ENCODE measurements at places on chromosomes 5 and 9.

GRCh38 chr9:38417003-38417945 is 7.0 kb downstream of the IGFBPL1 start:
- peak; percentile 9 for DNase-seq

DNA sequence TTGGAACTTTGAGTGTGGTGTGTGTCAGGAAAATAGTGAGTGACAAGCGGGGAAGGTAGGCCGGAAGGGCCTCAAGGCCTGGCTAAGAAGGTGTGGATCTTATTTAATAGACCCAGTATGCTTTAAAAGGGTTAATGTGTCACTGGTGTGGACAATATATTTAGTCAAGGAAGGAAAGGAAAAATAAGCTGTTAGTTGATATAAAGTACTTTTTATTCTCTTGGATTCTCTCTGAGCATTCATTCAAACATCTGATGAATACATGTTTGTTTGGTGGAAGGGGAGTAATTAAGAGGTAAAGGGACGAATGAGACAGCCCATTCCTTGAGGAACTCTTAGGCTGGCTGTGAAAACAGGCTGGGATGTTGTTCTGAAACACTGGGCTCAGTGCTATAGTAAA is 98.9 kb downstream of the MELK start:
- DNase-seq = no peak

DNA sequence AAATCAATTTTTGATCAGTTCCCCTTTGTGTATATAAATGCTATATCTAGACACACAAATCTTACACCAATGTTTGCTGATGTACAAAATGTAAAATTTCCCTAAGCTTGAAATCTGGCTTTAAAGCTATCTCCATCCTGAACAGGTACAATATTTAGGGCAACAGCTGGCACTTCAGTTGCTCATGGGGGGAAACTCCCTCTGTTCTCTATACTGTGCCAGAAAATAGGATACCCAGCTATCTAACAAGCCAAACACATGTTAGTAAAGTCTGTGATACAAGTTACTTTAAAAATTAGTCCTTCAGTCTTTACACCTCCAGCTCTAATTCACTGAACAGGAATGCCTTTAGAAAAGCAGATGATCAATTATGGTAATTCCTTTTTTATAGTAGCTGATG is 191.8 kb downstream of the SLF1 start:
- DNase-seq = peak; percentile 73

DNA sequence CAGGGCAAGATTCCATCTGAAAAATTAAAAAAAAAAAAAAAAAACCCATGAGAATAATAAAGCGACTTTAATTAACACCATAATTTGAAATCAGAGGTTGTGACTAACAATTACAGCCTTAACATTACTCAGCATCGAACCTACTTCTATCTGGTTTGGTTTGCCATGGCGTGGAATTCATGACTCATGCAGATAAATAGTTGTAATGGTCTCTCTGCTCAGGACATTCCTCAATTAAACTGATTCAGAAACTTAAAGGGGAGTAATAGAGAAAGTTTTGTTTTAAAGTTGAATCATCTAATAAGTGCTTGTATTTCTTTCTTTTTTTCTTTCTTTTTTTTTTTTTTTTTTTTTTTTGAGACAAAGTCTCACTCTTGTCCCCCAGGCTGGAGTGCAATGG is 135.5 kb downstream of the SPATA31D1 start:
- DNase-seq = no peak

DNA sequence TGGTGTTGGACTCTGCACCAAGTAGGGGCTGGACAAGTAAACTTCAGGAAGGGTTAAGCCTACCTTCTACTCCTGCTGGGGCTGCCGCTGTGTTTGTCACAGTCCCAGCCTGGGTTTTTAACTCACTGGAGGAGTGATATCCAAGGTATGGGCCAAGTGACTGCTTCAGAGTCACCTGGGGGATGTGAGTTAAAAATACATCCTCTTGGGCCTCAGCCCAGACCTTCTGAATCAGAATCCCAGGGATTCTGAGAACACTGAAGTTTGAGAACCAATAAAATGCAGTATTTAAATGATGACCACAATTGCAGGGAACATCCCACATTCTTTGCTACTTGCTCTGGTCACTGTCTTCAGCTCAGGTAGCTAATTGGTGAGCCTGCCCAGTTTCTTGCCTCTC is 95.1 kb upstream of the DNAH5 start:
- DNase-seq = no peak

- peak; percentile 21 for DNase-seq
Measured at GRCh38 chr5:76204713-76205112, 121.5 kb downstream of the SV2C start.

- no peak for DNase-seq
Measured at GRCh38 chr9:1979741-1980367, 35.3 kb upstream of the SMARCA2 start.

DNA sequence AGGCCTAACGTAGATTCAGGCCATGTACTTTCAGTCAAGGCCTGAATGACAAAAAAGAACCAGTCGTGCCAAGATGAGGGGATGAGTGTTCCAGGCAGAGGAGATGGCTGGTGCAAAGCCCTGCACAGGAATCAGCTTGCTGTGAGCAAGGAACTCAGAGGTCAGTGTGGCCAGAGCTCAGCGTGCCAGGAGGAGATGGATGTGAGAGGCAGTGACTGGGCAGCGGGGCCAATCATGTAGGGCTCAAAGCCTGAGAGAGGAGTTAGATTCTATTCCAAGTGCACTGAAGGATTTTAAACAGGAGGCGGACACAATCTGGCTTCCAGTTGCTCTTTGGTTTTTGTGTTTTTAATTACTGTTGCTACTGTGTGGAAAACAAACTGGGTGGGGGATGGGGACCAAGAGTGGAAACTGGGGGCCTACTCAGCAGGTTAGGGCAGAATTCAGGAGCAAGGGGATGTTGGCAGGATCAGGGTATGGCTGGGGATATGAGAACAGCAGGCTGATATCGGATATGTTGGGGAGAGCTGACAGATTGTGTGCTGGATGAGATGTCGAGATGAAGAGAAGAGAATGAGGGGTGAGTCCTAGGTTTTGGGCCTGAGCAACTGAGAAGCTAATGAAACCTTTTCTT is 64.3 kb downstream of the ANGPTL2 start:
- DNase-seq = peak; percentile 91

DNA sequence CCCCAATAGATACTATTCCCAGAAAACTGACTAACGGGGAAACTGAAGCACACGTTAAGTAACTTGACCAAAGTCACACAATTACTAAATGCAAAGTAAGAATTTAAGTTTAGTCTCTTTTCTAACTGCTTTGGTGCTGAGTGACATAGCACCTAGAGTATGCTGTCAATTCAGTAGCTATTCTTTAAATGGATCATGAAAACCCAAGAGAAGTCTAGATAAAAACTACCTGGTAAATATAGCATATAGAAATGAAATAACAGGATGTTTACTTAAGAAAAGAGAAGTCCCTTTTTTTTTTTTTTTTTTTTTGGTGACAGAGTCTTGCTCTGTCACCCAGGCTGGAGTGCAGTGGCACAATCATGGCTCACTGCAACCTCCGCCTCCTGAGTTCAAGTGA is 129.2 kb downstream of the PDE4D start:
- no peak for DNase-seq

DNA sequence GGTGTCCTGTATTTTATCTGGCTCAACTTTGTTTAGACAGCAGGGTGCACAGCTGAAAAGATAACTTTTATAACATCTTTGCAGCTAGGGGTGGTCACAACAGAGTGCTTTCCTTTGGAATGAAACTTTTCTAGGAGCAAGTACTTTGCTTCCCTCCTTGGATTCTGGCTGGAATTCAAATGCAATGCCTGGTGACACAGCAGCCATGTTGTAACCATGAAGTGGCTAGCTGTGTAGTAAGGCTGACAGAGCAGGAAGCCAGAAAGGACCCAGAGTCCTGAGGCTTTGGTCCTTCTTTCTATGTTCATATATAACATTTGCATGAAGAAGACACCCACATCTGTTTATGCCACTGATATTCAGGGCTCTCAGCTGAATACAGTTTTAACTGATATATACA is 48.1 kb downstream of the TENT4A start:
- DNase-seq = no peak

GRCh38 chr5:159274676-159275075 is 11.6 kb downstream of the UBLCP1 start:
- DNase-seq = no peak

DNA sequence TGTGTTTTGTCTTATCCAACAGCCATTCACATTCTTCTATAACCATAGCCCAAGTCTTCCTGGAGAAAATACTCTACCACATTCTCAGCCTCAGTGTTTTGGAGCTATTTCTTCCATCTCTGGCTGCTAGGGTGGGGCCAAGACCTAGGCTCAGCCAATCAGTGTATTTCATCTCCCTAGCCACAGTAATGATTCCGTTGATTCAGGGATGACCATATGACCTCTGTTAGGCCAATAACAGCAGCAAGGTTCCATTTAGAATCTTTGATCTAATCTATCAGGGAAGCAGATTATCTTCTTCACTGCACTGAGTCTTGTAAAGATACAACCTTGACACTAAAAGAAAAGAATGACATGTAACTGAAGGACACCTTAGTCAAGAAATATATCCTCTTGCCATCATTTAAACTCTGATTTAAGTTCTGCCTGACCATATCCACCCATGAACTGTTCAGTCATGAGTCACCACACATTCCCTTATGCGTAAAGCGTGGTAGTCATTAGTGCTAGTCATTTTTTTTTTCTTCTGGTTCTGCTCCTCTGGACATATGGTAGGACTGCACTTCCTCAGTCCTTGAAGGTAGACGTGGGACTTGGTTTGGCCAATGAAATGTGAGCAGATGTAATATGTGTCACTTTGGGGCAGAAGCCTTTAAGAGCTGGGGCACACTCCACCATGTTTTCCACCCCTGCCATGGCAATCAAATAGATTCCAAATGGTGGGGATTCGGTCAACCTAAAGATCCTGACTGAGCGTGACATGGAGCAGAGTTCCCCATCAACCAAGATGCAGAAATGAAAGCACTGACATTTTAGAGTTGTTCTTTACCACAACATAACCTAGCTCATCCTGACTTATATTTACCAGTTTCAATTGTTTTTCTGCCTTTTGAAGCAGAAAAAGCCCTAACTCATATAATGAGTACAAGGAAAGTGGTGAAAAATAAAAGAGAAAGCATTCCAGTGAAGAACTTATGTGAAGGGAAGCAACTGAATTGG is 12.7 kb upstream of the PRELID2 start:
- DNase-seq = no peak

GRCh38 chr5:73759771-73760170 is 133.8 kb downstream of the ARHGEF28 start:
- no peak for DNase-seq

GRCh38 chr9:137070201-137070905 is at the start of gene SAPCD2:
Gene SAPCD2, minus strand, starts transcription at chr9:137070557. Its CDS starts 97 bp downstream, at chr9:137070460.
- DNase-seq = peak; percentile 77

- DNase-seq = no peak
Measured at GRCh38 chr5:149605998-149606724, 24.9 kb downstream of the ARHGEF37 start.

- no peak for DNase-seq
Measured at GRCh38 chr5:36590513-36591286, 15.7 kb upstream of the SLC1A3 start.

- no peak for DNase-seq
Measured at GRCh38 chr9:104849023-104849422, 78.9 kb downstream of the ABCA1 start.

DNA sequence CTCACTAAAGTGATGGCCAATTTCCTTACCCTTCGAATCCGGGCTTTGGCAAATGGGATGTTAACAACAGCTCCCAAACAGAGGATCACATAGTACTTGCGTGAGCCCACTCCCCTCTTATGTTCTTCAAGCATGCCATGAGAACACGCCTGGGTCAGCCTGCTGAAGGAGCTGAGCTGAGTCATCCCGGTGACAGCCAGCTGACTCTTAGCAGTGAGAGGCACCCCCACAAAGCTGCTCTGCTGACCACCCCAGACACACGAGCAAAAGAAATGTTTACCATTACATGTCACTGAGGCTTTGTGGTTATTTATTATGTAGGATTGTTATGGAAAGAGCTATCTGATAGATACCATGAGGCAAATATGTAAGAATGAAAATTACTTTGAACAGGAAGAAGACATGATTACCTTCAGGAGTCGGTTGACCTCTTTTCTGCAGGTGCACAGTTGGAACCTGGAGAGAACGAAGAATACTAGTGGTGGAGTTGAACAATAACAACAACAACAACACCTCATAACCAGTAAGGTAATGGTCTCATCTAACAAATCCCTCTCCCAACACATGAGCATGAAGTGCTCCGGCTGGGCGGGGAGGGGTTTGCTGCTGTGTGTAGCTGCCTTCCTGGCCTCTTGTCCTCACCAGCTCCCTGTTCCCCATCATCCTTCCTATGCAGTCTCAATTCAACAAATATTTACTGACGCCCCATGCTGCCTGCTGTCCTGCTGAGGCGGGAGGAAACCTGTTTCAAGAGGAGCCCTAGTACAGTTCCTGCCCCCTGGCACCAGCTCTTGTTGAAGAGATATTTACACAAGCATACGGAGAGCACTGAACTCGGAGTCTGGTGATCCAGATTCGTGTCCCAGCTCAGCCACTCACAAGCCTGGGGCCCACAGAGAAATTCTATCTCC is 69.4 kb upstream of the LHFPL2 start:
- no peak for DNase-seq

DNA sequence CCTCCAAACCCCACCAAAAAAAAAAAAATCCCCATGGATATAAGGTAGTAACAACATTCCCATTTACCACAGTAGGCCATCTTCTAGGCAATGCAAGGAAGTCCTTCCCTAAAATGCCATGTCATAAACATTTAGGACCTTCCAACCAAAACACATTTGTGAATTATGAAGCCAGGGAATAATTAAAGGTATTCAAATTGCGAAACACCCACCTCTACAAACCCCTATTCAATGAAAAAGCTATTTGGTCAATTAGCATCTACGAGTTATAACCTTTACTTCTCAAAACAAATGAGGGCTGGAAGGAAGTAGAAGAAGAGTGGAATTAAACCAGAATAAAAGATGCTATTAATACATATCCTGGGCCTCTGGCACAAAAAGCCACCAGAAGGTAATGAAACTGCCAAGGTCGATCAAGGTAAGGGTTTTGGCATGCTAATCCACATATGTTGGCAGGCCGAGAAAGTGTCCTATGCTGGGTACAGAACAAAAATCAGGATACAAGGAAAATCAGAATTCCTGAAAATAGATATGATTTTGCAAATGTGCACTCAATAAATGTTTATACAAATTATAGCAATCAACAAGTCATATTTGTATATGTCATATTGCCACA is 47.7 kb downstream of the MTMR12 start:
- DNase-seq = peak; percentile 98

- no peak for DNase-seq
Measured at GRCh38 chr9:111095441-111095840, 57.2 kb upstream of the LPAR1 start.

DNA sequence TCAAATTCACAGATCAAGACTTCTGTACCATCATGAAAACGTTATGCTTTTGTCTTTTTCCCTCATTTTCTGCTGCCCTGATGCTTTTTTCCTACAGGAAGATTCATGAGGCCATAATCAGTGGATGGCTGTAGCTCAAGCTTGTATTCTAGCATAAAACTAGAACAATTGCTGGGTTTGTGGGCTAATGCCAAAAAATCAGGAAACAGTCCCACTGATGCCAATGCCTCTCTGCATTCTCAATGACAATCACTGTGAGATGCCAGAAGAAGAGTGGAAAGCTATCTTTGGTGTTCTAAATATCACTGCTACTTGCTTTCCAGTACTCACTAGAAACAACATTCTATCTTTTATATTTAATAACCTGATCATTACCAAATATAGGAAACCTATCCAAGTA is 33.3 kb upstream of the FAM170A start:
- DNase-seq = no peak

- no peak for DNase-seq
Measured at GRCh38 chr5:395156-395920, 47.6 kb upstream of the EXOC3 start.

All from G401 (cell line).